ENCODE measurements at places on chromosomes 2 and 18. TPM values are rescaled to one million over a fixed set of nuclear protein-coding genes. Genes with fewer than 3 reads are reported as not detected.

MDH1B gene
- 0.07 TPM for total RNA-seq

ACTG2 gene
- total RNA-seq = 0.67 TPM

SMYD1 gene
- not detected for total RNA-seq

C2orf92 gene
- total RNA-seq = 4.5 TPM

ANKRD29 gene
- not detected for total RNA-seq

PIEZO2 gene
- total RNA-seq = 1.6 TPM

TLX2 gene
- total RNA-seq = not detected

KHK gene
- total RNA-seq = 10.7 TPM

ZNF397 gene
- total RNA-seq = 15.1 TPM

PLEK gene
- total RNA-seq = 0.56 TPM

PJVK gene
- total RNA-seq = 0.87 TPM

CAVIN2 gene
- total RNA-seq = 74.6 TPM

ANKRD39 gene
- total RNA-seq = 31.2 TPM

MALL gene
- 0.24 TPM for total RNA-seq

SLC19A3 gene
- total RNA-seq = not detected

- no peak overlapping the region for H3K4me3 ChIP-seq
- no peak overlapping the region for H3K27ac ChIP-seq
- peaks cover 11% of the 10 kb centered on the region for H3K27me3 ChIP-seq
- H3K4me1 ChIP-seq = no peaks in the 10 kb centered on the region
- no peaks in the 10 kb centered on the region for H3K36me3 ChIP-seq
- no peak for DNase-seq
Measured at GRCh38 chr2:100017633-100018032, 124.8 kb downstream of the AFF3 start.

- H3K4me3 ChIP-seq = no peak overlapping the region
- peaks cover 2% of the 10 kb centered on the region for H3K27me3 ChIP-seq
- H3K27ac ChIP-seq = no peak overlapping the region
- DNase-seq = peak; percentile 48
- H3K4me1 ChIP-seq = no peaks in the 10 kb centered on the region
- no peaks in the 10 kb centered on the region for H3K36me3 ChIP-seq
Measured at GRCh38 chr2:176814740-176815367, 397.7 kb upstream of the HNRNPA3 start.

DNA sequence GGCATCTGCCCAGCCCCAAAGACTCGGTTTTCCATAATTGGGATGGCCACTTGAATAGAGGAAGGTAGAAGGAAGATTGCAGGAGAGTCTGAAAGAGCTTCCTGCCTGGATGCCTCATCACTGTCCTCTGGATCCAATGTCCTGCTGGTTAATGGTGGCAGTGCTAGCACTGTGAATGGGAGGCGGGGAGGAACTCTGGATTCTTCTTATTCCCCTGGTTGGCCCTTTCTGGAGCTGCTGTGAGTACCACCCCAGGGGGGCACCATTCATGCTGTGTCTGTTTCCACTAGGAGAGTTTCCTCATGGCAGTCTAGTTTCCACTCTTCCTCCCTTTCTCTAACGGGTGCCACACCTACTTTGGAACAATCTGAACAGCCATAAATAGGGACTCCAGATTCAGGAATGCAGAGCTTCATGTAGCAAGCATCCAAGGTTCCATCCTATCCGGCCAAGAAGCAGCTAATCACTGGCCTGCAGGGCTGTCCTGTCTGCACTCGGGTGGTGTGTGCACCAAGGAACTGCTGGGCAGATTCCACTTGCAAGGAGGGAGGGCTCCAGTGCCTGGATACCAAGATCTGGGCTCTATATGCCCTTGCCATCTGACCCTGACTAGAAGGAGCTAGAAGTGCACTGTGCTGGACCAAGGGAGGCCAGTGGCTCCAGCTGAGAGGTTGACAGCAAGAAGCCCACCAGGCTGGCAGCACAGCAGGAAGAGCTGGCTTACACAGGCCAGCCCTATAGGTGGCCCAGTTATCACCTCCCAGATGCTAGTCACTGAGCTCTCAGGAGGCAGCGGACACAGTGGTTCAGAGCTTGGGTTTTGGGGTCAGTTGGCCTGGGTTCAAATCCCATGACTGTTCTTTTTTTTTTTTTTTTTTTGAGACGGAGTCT lies 4.6 kb upstream of the ATOH8 start:
- peaks cover 87% of the 10 kb centered on the region for H3K27me3 ChIP-seq
- no peaks in the 10 kb centered on the region for H3K36me3 ChIP-seq
- DNase-seq = no peak
- peaks cover 11% of the 10 kb centered on the region for H3K4me1 ChIP-seq

GRCh38 chr2:69762513-69763494 lies 20.9 kb downstream of the ANXA4 start:
- H3K4me1 ChIP-seq = peaks cover 7% of the 10 kb centered on the region
- no peaks in the 10 kb centered on the region for H3K36me3 ChIP-seq
- no peak overlapping the region for H3K27ac ChIP-seq
- no peaks in the 10 kb centered on the region for H3K27me3 ChIP-seq
- H3K4me3 ChIP-seq = no peak overlapping the region

- no peaks in the 10 kb centered on the region for H3K36me3 ChIP-seq
- no peaks in the 10 kb centered on the region for H3K27me3 ChIP-seq
- no peaks in the 10 kb centered on the region for H3K4me1 ChIP-seq
- H3K4me3 ChIP-seq = no peak overlapping the region
Measured at GRCh38 chr2:52390651-52391050, 1358.7 kb upstream of the NRXN1 start.

GRCh38 chr18:28074076-28074475 lies 102.9 kb downstream of the CDH2 start:
- DNase-seq = no peak
- no peak overlapping the region for H3K27ac ChIP-seq
- no peaks in the 10 kb centered on the region for H3K36me3 ChIP-seq
- no peak overlapping the region for H3K4me3 ChIP-seq
- no peaks in the 10 kb centered on the region for H3K4me1 ChIP-seq

GRCh38 chr2:27303093-27304025 lies 4.9 kb downstream of the UCN start:
- H3K27ac ChIP-seq = no peak overlapping the region
- H3K36me3 ChIP-seq = peaks cover 3% of the 10 kb centered on the region
- no peaks in the 10 kb centered on the region for H3K27me3 ChIP-seq

- peak overlapping the region; percentile 95 for H3K27ac ChIP-seq
- DNase-seq = peak; percentile 65
- no peaks in the 10 kb centered on the region for H3K27me3 ChIP-seq
- H3K4me1 ChIP-seq = peaks cover 22% of the 10 kb centered on the region
Measured at GRCh38 chr2:15561574-15562344, 625 bp upstream of the NBAS start.

GRCh38 chr2:167925758-167926157 lies 321.6 kb downstream of the STK39 start:
- no peaks in the 10 kb centered on the region for H3K27me3 ChIP-seq
- no peak overlapping the region for H3K4me3 ChIP-seq

- H3K27me3 ChIP-seq = no peaks in the 10 kb centered on the region
- no peak overlapping the region for H3K4me3 ChIP-seq
- no peaks in the 10 kb centered on the region for H3K4me1 ChIP-seq
- no peak for DNase-seq
Measured at GRCh38 chr2:189702071-189702470, 27.6 kb downstream of the ANKAR start.

DNA sequence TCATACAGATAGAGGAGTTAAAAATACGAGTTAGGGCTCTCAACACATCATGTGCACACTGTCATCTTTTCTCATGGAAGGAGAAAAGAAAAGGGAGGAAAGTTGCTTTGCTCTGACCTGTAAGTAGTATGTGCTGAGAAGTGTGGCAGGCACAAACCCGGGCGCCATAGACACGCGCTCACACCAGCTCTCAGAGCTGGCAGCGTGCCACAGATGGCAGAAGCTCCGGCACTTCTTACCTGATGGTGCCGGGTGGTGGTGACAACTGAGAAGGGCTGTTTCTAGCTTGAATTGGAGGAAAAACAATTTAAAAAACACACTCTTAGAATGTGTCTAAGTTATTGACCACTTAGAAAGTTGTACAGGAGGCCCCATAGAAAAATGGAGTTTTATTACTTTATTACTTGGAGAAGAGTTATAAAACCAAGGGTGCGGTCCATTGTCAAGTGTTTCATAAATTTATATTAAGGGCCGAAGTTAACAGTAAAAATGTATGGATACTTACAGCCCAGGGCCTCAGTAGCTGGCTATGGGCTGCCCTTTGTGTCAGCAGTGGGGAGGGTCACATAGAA lies 92.2 kb downstream of the DPP4 start:
- H3K4me1 ChIP-seq = no peaks in the 10 kb centered on the region
- no peak overlapping the region for H3K4me3 ChIP-seq
- H3K36me3 ChIP-seq = no peaks in the 10 kb centered on the region
- no peaks in the 10 kb centered on the region for H3K27me3 ChIP-seq
- no peak overlapping the region for H3K27ac ChIP-seq
- no peak for DNase-seq

GRCh38 chr2:226904592-226904991 lies 68.7 kb downstream of the RHBDD1 start:
- no peak overlapping the region for H3K4me3 ChIP-seq
- H3K36me3 ChIP-seq = no peaks in the 10 kb centered on the region
- no peaks in the 10 kb centered on the region for H3K4me1 ChIP-seq
- no peak for DNase-seq
- H3K27me3 ChIP-seq = no peaks in the 10 kb centered on the region
- H3K27ac ChIP-seq = no peak overlapping the region

GRCh38 chr2:170227507-170227947 lies 49.6 kb downstream of the MYO3B start:
- no peaks in the 10 kb centered on the region for H3K4me1 ChIP-seq
- H3K36me3 ChIP-seq = no peaks in the 10 kb centered on the region
- no peak for DNase-seq
- H3K27ac ChIP-seq = no peak overlapping the region

DNA sequence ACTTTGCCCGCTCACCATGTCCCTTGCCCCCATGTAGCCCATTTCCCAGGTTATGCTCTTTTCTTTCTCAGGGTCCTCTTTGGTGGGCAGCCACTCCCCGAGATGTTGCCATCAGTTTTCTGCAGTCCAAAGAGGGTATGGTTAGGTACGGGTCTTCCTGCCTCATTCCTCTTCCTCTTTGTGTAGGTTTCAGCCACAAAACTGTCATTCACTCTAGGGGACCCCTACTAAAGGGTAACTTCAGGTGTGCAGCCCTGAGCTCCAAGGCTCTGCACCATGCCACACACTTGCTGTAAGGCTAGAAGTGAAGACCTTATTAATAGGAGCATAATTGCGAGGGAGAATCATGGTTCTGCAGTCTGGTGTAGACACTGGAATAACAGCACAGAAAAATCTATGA lies 99.8 kb upstream of the ZNF397 start:
- H3K36me3 ChIP-seq = peaks cover 9% of the 10 kb centered on the region
- DNase-seq = no peak
- peaks cover 19% of the 10 kb centered on the region for H3K4me1 ChIP-seq

DNA sequence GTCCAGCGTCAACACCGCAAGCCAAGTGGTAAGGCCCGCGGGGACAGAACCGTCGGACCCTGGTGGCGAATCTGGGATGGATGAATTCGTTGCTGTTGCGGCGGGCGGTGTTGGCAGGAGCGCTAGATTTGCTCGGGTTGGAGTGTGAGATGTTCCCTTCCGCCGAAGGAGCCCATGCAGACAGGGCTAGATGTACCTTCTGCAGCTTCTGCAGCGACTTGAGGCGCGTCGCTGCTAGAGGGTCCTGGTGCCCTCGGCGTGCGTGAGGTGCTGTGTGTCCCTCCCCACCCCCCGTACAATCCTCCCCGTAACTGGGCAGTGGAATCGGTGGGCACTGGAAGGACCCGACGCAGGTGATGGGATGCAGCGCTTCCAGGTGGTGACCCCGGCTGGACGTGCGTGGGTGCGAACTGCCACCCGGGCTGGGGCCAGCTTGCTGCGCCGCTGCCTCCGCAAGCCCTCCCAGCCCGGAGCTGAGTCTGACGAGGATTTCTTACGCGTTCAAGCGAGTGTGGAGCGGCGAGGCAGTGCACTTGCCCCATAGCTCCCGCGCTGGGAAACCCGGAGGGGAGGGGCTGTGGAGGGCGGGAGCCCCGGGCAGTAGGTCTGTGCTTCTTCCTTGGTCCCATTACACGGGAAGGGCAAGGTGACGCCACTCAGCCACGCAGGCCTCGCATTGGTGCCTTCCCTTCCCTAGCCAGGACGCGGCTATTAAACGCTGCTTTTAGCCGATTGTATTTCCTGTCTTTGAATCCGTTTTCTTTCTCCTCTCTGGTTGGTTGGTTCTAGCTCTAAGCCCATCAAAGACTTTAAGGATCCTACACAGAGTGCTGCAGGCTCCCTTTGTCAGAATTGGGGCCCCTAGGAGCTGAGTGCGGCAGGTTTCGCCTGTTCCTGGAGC lies 34.2 kb downstream of the CHRNA1 start:
- H3K27ac ChIP-seq = no peak overlapping the region
- DNase-seq = no peak
- peaks cover 54% of the 10 kb centered on the region for H3K27me3 ChIP-seq
- no peaks in the 10 kb centered on the region for H3K36me3 ChIP-seq
- no peak overlapping the region for H3K4me3 ChIP-seq

DNA sequence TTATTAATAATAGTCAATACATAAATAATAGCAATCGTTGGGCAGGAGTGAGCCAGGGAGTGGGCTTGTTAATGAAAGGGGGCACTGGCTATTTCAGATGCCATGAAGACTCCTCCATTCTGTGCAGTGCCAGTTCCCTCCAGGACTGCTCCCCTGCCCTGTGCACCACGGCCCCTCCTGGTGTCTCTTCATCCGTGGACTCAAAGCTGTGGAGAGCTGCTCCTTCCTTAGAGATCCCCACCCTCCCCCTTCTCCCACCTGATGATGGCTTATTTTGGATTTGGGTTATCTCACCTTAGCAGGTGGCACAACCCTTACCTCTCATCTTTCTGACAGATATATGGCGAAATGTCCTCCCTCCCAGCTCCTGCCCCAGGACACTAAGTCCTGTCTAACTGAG lies 3.1 kb upstream of the CELF4 start:
- no peak overlapping the region for H3K4me3 ChIP-seq
- H3K27me3 ChIP-seq = peaks cover 4% of the 10 kb centered on the region
- no peak overlapping the region for H3K27ac ChIP-seq
- H3K4me1 ChIP-seq = peaks cover 5% of the 10 kb centered on the region
- DNase-seq = no peak
